ENCODE measurements at places on chromosomes 4 and X. TPM values are rescaled to one million over a fixed set of nuclear protein-coding genes. Genes with fewer than 3 reads are reported as not detected.

The HSFX4 gene
- not detected for total RNA-seq

DNA sequence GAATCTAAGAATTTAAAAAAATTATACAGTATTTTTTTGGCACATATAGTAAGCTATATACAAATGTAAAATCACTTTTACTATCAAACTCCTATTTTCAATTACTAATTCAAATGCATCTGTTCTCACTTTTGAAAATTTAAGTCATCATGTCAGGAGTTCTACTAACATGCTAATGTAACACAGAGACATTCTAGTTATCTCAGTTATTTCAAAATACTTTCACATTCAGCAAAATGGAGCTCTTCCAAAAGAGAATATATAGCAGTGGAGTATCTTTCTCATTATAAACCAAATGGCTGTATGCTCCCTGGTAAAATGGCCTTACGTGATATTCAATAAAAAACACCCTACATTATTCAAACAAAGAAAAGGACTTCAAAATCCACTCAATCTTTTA, 42.3 kb downstream of the RFC1 start:
- DNase-seq = no peak

The GPR173 gene
- 21.2 TPM for total RNA-seq

DNA sequence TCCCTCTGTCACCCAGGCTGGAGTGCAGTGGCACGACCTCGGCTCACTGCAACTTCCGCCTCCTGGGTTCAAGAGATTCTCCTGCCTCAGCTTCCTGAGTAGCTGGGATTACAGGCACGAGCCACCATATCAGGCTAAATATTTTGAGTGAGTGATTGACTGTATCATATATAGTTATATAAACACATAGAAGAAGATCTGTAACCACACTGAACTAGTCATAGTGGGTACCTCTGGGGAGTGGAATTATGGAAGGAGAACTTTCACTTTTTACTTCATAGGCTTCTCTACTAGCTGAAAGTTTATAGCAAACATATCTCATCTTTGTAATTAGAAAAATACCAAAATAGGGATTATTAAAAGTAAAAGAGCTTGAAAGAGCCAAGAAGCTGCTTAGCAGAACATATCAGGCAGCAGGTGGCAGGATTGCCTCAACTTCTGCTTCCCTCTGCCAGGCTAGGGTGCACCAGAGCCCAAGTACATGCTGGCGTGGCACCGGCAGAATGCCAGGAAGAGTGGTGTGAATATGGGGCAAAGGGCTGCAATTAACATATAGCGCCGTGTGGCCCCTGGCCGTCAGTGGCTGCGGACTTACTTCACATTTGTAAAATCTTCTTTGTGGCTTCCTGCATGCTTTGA, 39.5 kb upstream of the CD40LG start:
- DNase-seq = peak; percentile 6

The POF1B gene
- total RNA-seq = under 0.01 TPM

DNA sequence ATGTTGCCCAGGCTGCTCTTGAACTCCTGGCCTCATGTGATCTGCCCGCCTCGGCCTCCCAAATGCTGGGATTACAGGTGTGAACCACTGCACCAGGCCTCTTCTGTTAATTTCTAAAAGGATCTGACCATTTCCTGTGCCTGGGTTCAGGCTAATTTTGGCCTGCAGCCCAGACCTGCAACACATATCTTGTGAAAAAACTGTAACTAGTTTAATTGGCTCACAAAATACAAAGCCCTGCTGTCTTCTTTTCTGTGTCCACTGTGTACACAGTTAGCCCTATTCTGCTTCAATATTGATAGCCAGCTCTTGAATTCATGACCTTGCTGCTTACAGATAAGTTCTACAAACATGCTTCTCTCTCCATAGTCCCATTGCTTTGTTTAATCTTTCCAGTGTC, 753.5 kb downstream of the PDHA2 start:
- no peak for DNase-seq

GRCh38 chrX:9241427-9241826, 207.5 kb upstream of the FAM9B start:
- no peak for DNase-seq

DNA sequence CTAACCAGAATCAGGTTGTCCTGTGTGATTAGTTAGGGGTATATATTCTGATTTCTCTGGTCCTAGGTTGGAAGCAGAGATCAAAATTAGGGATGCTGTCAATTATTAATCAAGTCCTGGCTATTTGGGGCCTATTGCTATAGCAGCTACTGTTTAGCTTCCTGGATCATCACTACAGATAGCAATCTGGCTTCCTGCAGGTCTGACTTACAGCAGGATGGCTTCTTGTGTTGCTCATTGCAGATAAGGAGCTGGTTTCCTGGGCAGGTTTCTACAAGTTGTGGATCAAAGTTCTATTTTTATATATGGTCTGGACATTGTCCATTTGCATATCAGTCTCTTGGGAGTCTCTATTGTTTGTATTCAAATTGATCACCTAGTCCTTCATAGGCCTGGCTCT, 57.7 kb upstream of the C4orf54 start:
- no peak for DNase-seq
